ENCODE measurements at places on chromosomes 5 and 9. TPM values are rescaled to one million over a fixed set of nuclear protein-coding genes. Genes with fewer than 3 reads are reported as not detected.

Gene IL13
- not detected for polyA plus RNA-seq

Gene FREM1
- 1.5 TPM for polyA plus RNA-seq

Gene TEX48
- not detected for polyA plus RNA-seq

Gene GNAQ
- 8.3 TPM for polyA plus RNA-seq

Gene UBAC1
- polyA plus RNA-seq = 154 TPM

Gene RASEF
- 0.07 TPM for polyA plus RNA-seq

Gene LRRC70
- polyA plus RNA-seq = 0.17 TPM

Gene SLC36A2
- polyA plus RNA-seq = 8.6 TPM

Gene SEMA6A
- 1.5 TPM for polyA plus RNA-seq

Gene UNC13B
- 7.0 TPM for polyA plus RNA-seq

Gene ABCA1
- 1.9 TPM for polyA plus RNA-seq

Gene DRD1
- not detected for polyA plus RNA-seq

Measured in psoas muscle (tissue), 8 donors.